Stimulated activated naive CD4-positive, alpha-beta T cell (primary cell): ENCODE measurements at places on chromosomes 3 and 15.

DNA sequence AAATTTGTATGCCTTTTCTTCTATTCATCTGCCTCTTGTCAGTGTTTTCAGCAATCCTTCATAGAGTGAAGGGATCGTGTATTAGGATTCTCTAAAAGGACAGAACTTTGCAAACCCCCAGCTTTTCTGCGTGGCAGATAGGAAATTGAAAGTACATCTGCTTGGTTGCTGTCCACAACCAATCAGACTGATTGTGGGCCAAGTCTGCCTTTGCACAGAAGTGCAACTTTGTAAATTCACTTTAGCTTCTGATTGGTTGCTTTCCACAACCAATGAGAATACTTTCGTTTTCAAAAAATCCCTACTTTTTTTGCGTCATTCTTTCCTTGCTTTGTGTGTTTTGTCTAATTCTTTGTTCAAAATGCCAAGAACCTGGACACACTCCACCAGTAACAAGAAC, 847.4 kb downstream of the FHIT start:
- DNase-seq: no peak

DNA sequence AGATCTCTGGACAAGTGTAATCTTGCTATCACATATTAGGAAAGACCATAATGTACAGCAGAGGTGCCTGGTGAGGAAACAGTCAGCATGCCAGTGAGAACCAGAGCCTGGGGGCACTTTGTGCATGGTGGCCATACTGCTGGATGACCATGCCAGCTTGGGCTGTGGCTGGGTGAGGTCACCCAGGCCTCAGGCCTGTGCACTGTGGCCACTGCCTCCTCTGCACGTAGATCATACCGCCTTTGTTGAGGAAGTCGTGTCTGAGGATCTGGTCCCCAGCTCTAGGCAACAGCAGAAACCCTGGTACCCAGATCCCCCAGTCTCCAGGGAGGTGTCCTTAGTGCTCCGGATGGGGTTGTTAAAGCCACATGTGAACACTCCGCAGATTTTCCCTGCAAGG, 38.9 kb downstream of the ZNF710 start:
- DNase-seq: no peak

DNA sequence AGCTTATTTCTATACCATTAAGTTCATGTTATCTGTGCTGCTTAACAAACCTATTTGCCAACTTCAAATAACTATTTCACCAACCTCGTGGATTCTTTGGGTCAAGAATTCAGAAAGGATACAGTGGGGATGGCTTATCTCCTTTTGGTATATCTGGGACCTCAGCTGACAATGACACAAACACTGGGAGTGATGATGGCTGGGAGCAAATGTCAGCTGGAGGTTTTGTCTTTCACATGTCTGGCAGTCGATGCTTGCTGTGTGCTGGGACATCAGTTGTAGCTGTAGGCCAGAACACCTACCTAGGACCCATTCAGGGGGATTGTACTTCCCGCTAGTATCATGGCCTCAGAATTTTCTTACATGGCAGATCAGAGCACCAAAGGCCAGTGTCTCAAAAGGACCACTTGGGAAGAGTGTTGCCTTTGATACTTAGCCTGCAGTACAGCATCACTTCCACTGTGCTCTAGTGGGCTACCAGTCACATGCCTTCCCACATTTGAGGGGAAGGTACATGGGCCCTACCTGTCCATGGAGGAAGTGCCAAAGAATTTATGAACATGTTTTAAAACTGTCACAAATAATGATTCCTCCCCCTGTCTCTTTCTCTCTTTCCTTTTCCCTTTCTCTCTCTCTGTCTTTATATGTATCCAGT, 23.7 kb upstream of the FAM98B start:
- DNase-seq: no peak

DNA sequence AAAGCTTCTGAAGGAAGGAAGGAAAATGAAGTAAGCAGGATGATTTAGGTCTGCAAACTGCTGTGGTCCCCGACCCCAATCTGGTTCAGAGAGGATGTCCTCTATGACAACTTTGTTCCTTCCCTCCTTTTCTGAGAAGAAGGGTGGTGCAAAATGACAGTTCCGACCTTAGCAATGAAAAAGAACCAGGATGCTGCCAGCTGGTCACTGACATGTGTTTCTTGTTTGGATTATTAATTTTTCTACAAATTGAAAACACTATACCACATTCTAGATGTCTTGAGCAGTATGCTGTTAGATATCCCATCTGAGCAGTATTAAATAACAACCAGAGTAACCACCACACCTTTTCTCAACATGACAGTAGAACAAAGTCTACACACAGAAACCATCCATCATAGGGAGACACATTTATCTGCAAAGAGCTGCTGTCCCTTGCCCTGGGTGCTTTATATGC, 27.5 kb downstream of the CDCP1 start:
- no peak for DNase-seq

DNA sequence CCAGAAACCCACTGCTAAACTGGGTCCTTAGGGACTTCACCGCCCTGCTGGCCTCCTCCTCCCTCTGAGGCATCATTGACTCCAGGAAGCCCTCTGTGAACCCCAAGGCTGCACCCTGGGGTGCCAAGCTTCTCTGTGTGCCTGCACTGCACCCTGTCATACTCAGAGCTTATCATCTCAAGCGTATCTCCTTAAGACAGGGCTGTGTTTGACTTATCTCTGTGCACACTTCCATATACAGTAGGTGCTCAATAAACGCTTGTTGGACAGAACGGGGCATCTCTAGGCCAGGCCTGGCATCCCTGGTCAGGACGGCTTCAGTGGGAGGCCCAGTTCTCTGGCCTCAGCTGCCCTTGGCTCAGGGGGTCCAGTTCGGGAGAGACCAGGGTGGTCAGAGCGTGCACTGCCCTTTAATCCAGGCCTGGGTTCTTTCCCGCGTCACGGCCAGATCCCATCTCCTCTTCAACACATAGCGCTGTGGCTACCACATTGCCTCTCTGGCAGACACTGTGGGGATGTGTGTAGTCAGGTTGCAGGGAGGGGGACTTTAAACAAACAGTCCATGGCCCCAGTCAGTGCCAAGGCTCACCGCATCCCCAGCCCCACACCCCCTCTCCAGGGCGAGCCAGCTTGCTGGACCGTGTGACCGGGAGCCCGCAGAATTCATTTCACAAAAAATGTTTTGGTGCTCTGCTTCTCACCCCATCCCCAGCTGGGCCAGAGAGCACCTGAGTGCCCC, 33.4 kb downstream of the MAGEF1 start:
- DNase-seq: no peak

- DNase-seq: peak; percentile 0
Observed at GRCh38 chr15:95733931-95734330, 596.6 kb upstream of the NR2F2 start.

GRCh38 chr15:89104172-89104564, 15.9 kb downstream of the ABHD2 start:
- no peak for DNase-seq

DNA sequence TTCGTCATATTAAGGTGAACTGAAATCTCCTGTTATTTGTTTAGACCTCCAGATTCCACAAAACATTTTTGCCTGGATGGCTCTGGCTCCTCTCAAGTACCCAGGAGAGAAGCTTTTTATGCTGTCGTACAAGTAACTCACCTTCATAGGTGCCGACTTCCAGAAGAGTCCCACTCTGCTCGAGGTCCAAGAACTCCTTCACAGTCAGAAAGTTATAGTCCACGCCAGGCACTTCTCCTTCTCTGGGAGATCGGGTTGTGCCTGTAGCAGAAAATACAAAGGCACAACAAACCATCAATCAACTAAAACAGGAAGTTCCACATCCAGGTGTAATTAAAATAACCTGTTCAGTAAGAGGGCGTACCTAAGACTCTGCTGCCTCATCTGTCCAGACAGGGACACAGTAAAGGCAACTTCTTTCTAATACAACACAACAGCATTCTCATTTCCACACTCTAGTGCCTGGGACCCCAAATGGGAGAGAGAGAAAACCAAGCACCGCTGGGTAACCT, 545.3 kb downstream of the MAGI1 start:
- DNase-seq: no peak

DNA sequence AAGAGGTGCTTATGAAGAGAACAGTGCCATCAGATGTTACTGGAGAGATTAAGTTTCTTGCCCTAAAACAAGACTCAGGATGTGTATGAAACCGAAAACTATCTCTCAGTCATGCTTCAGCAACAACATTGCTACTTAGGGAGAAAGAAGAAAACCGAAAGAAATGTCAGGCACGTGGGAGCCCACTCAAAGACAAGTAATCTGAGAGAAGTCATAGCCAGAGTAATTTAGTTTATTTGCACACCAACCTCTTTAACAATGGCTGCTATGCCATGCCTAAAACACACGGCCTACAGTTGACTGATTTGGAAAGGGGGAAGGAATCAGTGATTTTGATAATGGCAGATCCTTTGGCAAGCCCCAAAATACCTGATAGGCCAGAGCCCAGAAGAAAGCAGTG, 162.9 kb downstream of the TIGIT start:
- DNase-seq: no peak

DNA sequence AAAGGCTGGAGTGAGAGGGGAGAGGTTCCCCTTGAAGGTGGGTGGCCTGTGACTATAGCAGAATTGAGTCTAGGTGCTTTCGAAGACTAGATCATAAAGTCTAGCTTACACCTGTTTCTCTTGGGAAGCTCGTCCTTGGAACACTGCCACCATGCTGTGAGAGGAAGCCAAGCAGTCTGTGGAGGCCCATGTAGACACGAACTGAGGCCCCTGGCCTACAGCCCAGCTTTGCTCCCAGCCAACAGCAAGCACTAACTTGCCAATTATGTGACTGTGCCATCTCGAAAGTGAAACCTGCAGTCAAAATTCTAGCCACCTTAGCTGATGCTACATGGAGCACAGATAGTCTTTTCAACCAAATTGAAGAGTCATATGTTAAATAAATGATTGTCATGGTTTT, 190.5 kb upstream of the NECTIN3 start:
- no peak for DNase-seq

DNA sequence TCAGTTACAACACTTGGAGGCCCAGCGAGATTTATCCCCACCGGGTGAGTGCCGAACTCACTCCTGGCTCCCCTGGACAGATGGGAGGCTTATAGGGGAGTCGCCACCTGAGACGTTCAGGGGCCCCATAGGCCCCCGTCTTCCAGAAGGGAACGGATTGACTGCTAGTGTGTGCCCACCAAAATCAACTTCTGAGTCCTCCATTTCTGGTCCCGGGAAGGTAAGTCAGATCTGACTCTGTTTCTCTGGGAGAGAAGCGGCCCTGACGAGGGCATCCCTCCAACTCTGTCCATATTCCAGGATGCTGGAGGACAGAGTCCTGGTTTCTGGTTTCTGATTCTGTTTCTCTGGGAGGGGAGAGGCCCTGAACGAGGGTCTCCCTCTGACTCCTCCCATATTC, 44.3 kb downstream of the ZBTB11 start:
- DNase-seq: no peak

DNA sequence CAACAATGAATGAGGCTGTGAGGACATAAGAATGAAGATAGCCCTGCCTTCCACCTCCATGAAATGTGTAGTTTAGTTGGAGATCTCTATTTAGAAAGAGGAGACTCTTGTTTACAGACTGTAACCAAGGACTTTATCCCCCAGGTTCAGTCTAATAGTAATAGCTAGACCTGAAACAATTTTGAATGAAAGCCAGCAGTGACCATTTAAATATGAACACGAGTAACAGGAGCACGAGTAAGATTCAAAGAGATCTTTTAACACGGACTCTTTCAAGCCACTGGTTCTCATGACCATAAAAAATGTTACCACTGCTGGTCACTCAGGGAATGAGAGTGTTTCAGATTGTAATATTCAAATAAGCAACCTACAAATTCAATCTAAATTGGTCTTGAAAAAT, 123.1 kb downstream of the FMN1 start:
- no peak for DNase-seq

DNA sequence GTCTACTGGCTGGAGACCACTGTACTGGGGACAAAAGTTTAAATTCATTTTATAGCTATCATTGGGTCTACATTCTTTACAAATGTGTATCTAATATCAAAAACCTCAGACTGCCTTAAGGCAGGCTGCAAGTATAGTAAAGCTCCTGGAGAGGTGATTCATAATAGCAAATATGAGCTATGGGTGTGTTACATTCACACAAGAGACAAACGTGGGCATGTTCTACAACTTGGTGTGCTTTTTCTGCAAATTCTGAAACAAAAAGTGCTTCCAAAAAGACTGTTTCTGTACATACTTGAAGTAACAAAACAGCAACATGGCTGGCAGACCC, 1101.4 kb downstream of the ROBO1 start:
- DNase-seq: no peak

GRCh38 chr15:63210151-63211091, 21.0 kb downstream of the RAB8B start:
- DNase-seq: peak; percentile 16

DNA sequence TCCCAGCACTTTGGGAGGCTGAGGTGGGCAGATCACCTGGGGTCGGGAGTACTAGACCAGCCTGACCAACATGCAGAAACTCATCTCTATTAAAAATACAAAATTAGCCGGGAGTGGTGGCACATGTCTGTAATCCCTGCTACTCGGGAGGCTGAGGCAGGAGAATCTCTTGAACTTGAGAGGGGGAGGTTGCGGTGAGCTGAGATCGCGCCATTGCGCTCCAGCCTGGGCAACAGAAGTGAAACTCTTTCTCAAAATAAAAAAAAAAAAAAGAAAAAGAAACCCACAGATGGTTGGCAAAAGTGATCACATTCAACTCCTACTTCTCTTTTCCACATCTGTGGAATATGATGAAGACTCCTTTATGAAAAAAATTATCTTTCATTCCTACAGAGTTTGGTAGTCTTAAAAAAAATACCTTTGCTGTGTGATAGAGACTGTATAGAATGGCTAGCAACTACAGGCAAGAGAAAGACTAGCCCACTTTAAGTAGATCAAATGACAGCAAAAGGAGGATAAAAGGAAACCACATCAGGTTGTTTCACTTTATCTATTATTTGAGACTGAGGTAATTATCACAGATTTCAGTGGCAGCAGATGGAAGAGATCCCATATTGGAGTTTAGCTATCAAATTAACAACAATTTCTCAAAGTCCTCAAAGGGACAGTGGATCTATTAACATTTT, 172.9 kb upstream of the TSPAN3 start:
- DNase-seq: no peak

DNA sequence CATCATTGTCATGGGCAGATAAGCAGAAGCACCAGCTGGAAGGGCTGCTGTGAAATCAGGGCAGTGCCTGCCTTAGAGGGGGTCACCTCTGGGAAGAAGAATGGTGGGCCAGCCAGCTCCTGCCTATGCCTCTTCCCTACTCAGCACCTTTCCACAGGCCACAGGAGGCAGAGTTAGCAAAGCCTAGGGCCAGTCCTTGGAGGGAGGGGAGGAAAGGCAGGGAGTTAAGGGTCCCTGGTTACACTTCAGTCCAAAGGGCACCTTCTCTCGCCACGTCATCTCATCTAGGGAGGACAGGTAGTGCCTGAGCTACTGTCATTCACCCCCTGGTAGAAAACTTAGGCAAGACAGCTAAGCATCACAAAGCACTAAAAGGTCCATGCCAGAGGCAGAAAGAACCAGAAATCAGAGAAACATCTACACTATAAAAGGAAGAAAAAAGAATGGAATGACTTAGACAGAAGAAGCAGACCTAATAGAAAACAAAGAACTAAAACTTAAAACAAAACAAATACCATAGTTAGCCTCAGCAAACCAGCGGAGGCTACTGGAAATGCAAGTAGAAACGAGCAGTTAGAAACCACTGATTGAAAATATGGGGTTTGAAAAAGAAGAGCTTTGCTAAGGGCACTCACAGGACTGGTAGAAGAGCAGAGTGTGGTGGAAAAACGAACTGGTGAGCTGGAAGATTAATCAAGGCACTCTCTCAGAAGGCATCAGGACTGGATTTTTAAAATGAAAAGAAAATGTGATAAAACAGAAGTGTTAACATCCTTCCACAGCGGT, 84.2 kb downstream of the OSBPL10 start:
- no peak for DNase-seq
